LHCN-M2 (cell line): ENCODE measurements at places on chromosomes 6 and 20. TPM values are rescaled to one million over a fixed set of nuclear protein-coding genes. Genes with fewer than 3 reads are reported as not detected.
A peak's percentile ranks its signal among the peaks of the same experiment; 100 is the strongest.

Gene MAP7
- total RNA-seq = 0.06 TPM in 2 replicates

Gene C6orf58
- not detected in 2 replicates for total RNA-seq

Gene PAK5
- total RNA-seq = not detected in 2 replicates

Gene FAM209B
- not detected in 2 replicates for total RNA-seq

Gene DSN1
- total RNA-seq = 40.5 and 42.4 TPM in 2 replicates

Gene LRFN2
- not detected in 2 replicates for total RNA-seq

Gene ACTR5
- 7.3 and 8.9 TPM in 2 replicates for total RNA-seq

Gene GTSF1L
- not detected in 2 replicates for total RNA-seq

- no peak for DNase-seq
Measured at GRCh38 chr6:112307707-112308106, 39.4 kb upstream of the RFPL4B start.

DNA sequence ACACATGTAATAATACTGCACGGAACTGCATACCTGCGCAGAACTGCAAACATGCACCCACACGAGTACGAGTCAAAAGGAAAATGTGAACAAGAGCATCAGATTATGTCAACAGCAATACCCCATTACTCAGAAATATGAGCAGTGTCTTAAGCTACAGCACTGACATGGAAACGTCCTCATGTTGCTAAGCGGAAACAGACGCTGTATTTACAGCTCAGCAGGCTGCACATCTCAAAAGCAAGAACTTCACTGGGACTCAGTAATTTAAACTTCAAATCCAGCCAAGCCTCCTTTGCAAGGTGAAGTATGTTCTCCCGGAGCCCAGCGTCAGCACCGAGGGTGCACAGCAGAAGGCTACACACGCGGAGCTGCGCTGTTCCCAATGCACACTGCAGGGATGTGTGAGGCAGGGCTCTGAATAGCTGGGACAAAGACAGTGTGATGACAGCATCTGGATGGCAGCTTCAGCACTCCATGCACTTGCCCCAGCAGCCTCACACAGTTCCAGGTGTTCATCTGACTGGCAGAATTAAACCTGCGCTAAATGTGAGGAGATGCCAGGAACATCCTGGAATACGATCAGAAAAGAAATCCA is 202.8 kb downstream of the WDR27 start:
- no peak for DNase-seq

DNA sequence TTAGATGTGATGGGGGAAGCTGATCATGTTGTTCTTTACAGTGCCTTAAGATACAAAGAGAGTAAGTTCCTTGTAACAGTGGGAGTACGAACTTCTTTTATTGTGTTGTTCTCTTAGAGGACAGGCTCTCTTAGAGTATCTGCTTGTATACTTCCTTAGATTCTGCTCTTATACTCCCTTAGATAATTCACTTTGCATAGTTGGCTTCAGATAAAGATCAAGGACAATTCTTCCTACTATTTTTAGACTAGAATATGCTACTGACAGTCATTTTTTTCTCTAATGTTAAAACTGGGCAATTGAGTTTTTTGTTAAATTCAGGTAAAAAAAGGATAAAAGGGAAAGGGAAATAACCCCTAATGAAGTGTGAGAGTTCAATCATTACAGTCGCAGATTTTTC is 138.7 kb downstream of the MYB start:
- DNase-seq = no peak

DNA sequence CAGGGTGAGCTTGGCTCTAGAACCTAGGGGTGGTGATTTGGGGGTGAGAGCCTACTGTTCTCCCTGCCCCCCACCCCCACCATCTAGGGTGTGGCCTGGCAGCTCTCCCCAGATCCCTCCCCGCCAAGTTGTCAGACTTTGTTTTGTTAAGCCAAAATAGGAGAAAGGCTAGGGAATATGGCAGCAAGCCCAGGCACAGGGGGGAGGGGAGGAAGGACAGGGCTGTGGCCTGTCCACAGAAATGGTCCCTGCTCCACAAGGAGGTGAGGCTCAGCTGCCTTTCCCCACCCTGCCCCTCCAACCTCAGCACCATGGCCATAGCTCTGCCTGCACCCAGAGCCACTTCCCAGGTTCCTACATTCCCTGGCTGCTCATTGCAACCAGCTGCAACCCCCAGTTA is 17.2 kb downstream of the SCUBE3 start:
- DNase-seq = no peak

DNA sequence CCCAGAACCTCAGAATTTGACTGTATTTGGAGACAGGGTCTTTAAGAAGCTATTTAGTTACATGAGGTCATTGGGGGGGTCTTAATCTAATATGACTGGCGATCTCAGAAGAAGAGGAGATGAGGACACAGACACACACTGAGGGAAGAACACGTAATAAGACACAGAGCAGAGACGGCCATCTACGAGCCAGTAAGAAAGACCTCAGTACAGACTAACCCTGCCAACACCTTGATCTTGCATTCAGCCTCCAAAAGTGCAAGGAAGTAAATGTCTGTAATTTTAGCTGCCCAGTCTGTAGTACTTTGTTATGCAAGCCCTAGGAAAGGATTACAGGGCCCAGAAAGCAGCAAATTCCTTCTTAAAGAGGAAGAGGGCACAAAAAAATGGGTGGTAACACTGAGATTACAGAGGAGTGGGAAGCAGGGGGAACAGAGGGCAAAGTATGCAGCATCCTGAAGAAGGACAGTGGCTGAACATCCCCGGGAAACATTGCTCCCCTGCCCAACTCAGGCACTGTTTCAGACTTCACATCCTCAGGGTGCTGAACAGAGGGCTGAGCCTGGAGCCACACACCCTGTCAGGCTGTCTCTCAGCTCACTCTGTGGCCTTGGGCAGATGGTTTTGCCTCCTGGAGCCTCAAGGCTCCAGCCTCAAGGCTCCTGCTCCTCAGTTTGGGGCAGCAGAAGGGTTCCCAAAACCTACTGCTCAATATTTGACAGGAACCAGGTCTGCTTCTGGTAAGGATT is 27.9 kb upstream of the SIRPG start:
- no peak for DNase-seq

DNA sequence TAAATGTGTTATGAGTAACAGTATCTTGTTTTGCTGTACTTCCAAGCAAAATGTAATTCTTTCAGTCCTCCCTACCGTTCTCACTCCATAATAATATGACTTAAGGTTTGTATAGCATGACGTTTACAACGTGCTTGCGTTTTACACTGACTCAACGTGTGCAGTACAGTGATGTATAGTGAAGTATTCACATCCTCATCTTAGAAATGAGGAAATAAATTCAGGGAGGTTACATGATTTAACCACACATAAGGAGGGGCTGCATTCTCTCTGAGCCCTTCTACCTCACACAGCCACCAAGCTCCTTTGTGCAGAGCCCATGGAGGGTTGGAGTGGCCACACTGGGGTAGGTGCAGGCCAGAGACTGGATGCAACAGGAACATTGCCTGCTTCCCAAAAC is 164.5 kb downstream of the MTHFD1L start:
- no peak for DNase-seq

- no peak for DNase-seq
Measured at GRCh38 chr6:63521475-63522210, 50.6 kb upstream of the LOC128125822 start.

DNA sequence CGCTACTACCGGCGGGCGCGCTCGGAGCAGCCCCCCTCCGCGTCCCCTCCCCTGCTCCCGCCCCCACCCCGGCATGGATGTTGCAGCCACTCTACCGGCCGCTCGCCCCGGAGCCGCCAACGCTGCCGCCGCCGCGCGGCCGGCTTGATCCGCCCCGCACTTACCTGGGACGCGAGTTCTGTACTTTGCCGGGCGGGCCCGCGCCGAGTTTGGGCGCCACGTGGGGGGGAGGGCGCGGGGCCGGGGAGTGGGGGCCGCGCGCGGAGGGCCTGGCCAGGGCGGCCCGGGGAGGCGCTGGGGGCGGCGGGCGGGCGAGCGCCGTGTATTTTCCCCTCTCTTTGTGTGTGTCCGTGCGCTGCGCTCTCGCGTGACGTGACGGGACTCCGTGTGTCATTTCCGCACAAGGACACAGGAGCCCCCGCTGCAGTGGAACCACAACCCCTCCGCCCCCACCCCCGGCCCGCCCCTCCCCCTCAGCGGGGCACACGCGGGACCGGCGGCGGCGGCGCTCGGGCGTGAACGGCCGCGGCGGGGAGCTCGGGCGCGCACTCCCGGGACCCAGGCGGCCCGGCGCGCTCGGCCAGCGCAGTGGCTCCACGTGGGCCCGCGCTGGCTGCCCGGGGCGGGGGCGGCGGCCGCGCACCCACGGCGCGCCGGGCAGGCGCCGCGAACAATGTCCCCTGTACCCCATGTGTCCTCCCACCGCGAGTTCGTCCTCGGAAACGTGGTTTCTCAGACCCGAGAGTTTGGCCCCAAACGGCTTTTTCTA is at the start of gene BEND3:
Gene BEND3, minus strand, starts transcription at position 590 of the 769 bp plus-strand sequence. CDS start 16,230 bp downstream, outside the sequence.
- peak; percentile 9 for DNase-seq

DNA sequence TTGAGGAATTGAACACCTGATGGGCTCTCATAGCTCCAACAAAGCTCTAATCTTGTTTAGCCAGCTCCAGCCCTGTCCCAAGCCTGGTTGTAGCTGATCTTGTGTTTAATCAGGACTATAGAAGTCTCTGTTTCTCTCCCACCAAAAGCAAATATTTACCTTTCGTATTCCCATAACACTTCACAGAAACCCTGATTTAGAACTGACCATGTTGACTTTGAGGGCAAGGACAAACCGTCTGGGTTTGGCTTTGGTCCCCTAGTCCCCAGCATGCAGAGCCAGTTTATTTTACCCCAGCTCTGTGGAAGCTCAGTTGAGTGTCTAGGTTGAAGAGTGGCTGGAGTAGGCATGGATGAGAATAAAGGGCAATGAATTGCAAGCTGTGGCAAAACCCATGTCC is 18.0 kb upstream of the SIM1 start:
- DNase-seq = no peak

GRCh38 chr6:113031591-113032238 is 684.6 kb downstream of the RFPL4B start:
- DNase-seq = no peak

DNA sequence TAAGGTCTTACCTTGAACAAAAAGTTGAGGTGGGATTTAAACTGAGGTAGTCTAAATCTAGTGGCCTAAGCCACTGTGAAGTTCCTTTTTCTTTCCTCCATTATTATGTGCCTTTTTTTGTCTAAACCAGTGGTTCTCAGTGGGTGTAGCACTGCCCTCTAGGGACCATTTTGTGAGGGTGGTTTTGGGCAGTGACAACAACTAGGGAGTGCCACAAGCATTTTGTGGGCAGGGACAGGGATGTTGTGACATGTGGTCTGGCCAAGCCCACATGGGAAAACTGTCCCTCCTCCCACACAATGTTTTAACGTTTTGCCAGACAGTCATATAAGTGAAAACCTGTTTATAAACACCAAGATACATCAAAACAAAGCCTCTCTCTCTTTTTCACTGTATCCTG is 899.4 kb upstream of the FLRT3 start:
- DNase-seq = peak; percentile 62
